RWPE2 (cell line): ENCODE measurements at places on chromosomes 5 and 9.

DNA sequence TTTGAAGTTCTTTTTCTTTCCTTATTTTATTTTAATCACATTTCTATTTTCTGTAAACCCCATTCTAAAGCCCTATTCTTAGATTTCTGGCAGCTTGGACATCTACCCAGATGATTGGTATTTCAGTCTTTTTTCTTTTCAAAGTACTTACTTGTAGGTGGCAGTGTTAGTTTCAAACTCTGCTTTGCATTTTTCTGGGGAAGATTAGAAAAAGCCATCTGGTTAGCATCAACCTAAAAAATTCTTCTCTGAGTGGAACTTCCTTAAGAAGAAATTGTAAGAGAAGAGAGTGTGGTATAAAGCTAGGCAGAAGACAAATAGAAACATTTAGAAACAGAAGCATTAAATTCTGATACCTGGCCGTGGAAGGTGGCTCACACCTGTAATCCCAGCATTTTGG, 17.2 kb upstream of the TENT2 start:
- no peak for DNase-seq
- H3K36me3 ChIP-seq: no peaks in the 10 kb centered on the region
- H3K27ac ChIP-seq: no peak overlapping the region

DNA sequence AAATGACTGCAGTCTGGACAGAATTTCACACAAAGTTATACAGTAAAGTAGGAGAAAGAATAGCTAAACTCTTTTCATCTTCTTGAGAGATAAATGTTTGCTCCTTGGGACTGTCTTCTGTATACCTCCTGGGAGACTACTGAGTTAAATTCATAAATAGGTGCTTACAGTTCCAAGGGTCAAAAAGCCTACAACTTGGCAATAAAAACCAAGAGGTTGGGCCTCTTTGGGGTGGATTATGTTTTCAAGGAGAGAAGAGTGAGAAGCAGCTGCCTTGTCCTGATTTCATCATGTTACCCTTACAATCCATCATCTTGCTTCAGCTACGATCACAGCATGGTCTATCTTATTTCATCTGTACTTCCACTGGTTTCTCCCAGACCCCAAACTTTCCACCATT, 213.2 kb upstream of the RPS23 start:
- no peaks in the 10 kb centered on the region for H3K36me3 ChIP-seq
- no peak for DNase-seq
- no peaks in the 10 kb centered on the region for H3K27me3 ChIP-seq
- H3K4me1 ChIP-seq: no peaks in the 10 kb centered on the region
- H3K27ac ChIP-seq: no peak overlapping the region

GRCh38 chr5:54388409-54388808, 67.1 kb upstream of the HSPB3 start:
- H3K36me3 ChIP-seq: no peaks in the 10 kb centered on the region
- H3K27ac ChIP-seq: no peak overlapping the region
- DNase-seq: no peak

DNA sequence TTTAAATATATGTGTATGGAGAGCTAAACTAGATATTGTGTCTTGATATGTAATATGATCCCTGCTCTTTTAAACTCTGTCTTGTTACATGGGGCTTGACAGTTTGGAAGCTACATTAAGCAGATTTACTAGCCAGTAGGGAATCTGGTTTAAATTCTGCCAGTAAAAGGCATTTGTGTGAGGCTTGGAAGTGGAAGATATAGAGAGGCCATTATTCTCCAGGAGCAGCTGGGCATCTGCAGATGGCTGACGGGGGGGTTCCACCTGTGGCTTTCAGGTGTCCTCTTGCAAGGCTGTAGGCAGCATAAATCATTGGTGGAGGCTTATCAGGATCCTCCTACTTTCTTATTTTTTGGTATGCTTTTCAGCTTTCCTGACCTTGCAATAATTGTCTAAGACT, 179.1 kb upstream of the FBXL7 start:
- H3K4me3 ChIP-seq: no peak overlapping the region
- no peaks in the 10 kb centered on the region for H3K36me3 ChIP-seq
- peaks cover 2% of the 10 kb centered on the region for H3K27me3 ChIP-seq
- no peaks in the 10 kb centered on the region for H3K4me1 ChIP-seq
- no peak overlapping the region for H3K27ac ChIP-seq
- no peak for DNase-seq

DNA sequence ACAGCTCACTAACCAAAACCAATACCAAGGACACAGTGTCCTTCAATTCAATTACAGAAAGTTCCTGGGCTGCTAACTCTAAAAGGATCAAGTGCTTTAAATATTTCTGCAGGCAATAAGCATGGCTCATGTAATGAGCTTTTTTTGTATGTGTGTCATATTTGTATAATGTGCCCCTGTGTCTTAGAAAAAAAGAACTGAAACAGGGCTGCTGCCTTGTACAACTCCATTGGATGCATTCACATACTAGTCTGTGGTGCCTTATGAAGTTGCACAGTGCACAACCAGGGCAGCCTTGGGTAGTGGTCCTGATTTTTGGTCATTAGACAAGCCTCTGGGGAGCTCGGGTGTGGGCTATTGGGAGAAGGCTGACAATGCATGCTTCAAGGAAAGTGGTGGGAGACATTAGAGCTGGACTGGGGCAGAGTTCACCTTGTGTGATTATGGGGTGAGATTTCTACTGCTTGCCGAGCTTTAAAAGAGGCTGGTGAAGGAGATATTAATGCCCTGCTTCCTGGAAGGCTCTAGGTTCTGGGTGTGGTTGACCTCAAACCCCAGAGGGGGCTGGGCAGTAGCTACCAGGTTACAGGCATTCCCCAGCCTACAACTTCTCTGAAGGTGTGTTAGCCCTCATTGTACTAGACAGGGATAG, 3.6 kb upstream of the CPEB4 start:
- no peak for DNase-seq
- H3K27ac ChIP-seq: no peak overlapping the region
- no peak overlapping the region for H3K4me3 ChIP-seq
- H3K36me3 ChIP-seq: no peaks in the 10 kb centered on the region
- H3K4me1 ChIP-seq: peaks cover 13% of the 10 kb centered on the region
- H3K27me3 ChIP-seq: no peaks in the 10 kb centered on the region

DNA sequence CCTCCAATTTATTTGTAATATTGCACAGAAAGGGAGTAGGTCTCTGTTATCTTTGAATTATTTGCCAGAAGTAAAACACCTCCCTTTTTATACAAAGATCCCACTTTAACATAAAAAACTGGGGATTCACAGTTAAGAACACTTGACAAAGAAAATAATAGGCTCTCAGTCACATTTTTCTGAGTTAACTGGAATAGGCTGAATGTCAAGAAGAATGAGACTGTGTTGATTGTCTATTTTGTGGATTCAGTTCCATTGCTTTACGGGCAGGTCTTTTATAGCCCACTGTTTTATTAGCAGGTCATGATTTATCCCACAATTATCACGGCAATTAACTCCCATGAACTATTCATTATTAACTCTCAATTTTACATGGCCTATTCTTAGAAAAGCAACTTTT, 427.4 kb downstream of the CTNND2 start:
- H3K4me3 ChIP-seq: no peak overlapping the region
- no peak for DNase-seq
- H3K27ac ChIP-seq: no peak overlapping the region
- H3K36me3 ChIP-seq: no peaks in the 10 kb centered on the region
- H3K27me3 ChIP-seq: peaks cover 19% of the 10 kb centered on the region

DNA sequence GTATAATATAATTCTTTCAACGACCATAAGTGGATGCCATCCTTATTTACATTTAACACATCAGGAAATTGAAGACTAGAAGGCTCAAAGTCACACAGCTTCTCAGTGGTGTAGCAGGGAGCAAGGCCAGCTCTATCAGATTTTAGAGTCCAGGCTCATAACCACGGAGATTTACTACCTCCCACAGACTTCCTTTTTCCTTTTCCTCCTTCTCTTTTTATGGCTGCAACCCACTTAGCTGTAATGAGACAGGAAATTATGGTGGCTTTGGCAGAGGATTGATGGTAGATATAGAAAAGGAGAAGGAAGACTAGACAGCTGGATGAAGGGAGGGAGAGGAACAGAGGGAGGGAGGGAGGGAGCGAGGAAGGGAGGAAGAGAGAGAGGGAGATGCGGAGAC, 47.4 kb downstream of the SPEF2 start:
- H3K27ac ChIP-seq: no peak overlapping the region
- DNase-seq: no peak
- H3K27me3 ChIP-seq: no peaks in the 10 kb centered on the region
- no peaks in the 10 kb centered on the region for H3K4me1 ChIP-seq
- H3K4me3 ChIP-seq: no peak overlapping the region

- DNase-seq: no peak
- H3K27me3 ChIP-seq: no peaks in the 10 kb centered on the region
- no peaks in the 10 kb centered on the region for H3K4me1 ChIP-seq
Observed at GRCh38 chr5:122661496-122662180, 113.2 kb upstream of the SNX2 start.

DNA sequence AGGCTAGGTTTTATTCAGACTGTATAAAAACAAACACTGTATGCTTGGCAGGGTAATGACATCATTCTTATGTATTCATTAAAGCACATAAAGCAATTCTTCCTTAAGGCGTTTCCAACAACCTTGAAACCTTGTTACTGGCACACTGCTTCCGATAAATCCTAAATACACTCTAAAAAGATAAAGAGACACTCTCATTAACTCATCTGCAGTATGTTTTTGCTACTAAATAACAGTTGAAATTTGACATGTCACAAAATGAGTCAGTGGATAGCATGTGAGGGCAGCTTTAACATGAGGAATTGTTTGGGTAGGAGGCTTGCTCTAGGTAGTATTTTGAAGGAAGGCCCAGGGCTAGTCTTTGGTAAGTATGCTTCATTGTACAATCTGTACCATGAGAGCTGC, 13.7 kb downstream of the YIPF5 start:
- H3K4me1 ChIP-seq: no peaks in the 10 kb centered on the region
- no peak overlapping the region for H3K4me3 ChIP-seq
- DNase-seq: no peak
- H3K27ac ChIP-seq: no peak overlapping the region

DNA sequence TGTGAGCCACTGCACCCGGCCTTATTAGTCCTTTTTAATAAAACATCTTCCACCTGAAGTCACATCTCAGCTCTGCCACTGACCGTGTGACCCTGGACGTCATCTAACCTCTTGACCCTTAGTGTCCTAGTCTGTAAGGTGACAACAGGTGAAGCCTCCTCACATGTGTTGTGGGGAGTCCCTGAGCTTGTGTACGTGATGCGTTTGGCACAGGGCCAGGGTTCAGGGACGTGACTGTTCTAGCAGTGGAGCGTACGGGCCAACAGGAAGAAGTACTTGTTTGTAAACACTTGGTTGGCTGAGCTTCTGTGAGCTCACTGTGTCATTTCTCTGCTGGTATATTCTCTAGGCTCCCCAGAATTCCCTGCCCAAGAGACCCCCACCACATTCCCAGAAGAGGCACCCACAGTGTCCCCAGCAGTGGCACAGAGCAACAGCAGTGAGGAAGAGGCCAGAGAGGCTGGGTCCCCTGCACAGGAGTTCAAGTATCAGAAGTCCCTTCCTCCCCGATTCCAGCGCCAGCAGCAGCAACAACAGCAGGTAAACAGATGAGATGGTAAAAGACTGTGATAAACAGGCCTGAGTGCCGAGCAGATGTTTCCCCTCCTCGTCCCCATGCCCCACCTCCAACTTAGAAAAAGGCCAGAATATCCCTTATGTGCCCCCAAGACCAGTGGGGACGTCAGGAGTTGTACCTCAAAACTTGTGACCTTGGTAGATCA, 35.3 kb upstream of the POMT1 start:
- no peaks in the 10 kb centered on the region for H3K27me3 ChIP-seq
- peaks cover 98% of the 10 kb centered on the region for H3K36me3 ChIP-seq
- no peak overlapping the region for H3K27ac ChIP-seq
- DNase-seq: peak; percentile 62

DNA sequence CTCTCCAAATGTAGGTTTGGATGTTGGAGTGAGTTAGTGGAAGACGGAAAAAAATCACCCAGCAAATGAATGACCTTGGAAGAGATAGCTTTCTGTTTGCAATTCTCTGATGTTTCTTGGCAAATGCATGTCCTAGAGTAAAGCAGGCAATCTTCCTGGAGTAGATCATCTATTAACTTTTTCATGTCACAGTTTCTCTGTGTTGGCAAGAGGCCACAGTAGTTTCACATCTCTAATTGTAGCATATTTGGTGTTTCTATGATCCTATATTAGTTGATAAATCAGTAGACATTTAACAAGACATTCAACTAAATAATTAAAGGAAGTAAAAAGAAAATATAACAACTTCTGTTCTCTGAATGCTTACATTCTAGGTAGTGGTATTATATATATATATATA, 138.2 kb upstream of the MINAR2 start:
- H3K27me3 ChIP-seq: no peaks in the 10 kb centered on the region
- no peaks in the 10 kb centered on the region for H3K4me1 ChIP-seq
- H3K36me3 ChIP-seq: no peaks in the 10 kb centered on the region
- H3K4me3 ChIP-seq: no peak overlapping the region

- peak overlapping the region; percentile 30 for H3K4me3 ChIP-seq
- DNase-seq: no peak
- H3K27ac ChIP-seq: no peak overlapping the region
Observed at GRCh38 chr5:132655821-132656773, 1.9 kb upstream of the IL13 start.

GRCh38 chr5:144108131-144108530, 62.3 kb downstream of the YIPF5 start:
- no peak for DNase-seq
- no peak overlapping the region for H3K27ac ChIP-seq
- no peaks in the 10 kb centered on the region for H3K4me1 ChIP-seq
- no peaks in the 10 kb centered on the region for H3K36me3 ChIP-seq

DNA sequence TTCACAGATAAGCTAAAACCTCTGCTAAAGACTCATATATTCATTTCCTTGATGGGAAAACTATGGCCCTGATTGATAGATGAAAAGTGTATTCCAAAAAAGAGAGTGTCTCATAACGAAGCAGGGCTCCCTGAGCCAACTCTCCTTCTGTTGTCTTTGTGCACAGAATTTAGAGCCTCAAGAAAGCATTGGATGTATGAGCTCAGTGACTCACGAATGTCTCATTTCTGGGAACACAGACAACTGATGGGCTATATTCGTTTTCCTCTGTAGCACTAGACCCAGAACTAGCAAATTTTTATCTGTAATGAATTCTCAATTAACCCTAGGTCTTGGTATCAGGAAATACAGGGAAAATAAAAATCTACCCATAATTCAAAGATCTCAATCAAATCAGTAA, 88.4 kb downstream of the LMNB1 start:
- no peak overlapping the region for H3K4me3 ChIP-seq
- peaks cover 2% of the 10 kb centered on the region for H3K4me1 ChIP-seq
- no peaks in the 10 kb centered on the region for H3K36me3 ChIP-seq
- H3K27ac ChIP-seq: no peak overlapping the region

DNA sequence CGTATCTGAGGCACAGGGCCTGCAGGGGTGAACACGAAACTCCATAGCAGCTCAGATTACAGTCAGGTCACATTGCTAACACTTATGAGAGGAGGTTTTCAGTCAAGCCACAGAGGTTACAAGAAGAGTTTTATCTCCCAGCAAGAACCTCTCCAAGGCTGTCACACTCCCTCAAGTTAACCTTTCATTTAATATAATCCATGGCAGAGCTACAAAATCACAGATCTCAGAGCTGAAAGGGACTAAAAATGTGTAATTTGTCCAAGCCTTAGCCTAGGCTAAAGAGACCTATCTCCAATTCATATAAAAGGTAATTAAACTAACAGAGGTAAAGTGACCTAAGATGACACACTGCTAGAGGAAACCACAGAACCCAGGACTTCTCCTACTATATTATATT, 57.2 kb downstream of the MLANA start:
- H3K27me3 ChIP-seq: no peaks in the 10 kb centered on the region
- DNase-seq: no peak
- peaks cover 8% of the 10 kb centered on the region for H3K4me1 ChIP-seq
- no peak overlapping the region for H3K27ac ChIP-seq
